Neuronal stem cell (in vitro differentiated cells): ENCODE measurements at places on chromosomes 7 and 10.

- DNase-seq = no peak
These were observed 73.3 kb upstream of the MYL10 start for GRCh38 chr7:101702362-101702850.

DNA sequence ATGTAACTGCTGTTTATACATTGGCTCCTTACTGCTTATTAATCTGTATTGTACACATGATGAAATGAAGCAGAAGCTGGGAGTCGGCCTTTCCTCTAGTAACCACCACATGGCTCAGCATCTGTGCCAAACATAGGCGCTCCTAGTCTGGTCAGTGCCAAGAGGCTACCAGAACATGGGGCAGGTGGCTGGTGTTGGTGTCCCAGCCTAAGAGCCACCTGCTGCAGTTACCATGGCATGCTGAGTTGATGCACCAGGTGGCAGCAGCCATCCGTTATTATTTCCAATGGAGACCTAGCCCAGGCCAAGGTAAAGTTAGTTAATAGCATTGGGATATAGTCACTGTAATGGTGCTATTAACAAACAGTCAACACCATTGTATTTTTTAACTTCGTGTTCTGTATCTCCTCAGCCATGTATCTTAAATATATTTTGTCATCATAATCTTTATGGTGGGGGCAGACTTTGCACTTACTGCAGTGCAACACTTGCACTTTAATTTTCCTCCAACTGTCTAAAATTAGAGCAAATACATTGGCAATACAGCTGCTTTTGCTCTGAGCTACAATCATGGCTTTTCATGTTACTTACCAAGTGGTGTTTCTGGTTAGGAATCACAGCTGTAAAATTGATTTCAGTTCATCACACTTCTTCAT, 33.1 kb downstream of the HBP1 start:
- peak; percentile 8 for DNase-seq

GRCh38 chr10:100621360-100622205, 85.8 kb downstream of the HIF1AN start:
- no peak for DNase-seq

GRCh38 chr7:80411621-80412020, 100.2 kb downstream of the GNAT3 start:
- DNase-seq = no peak

DNA sequence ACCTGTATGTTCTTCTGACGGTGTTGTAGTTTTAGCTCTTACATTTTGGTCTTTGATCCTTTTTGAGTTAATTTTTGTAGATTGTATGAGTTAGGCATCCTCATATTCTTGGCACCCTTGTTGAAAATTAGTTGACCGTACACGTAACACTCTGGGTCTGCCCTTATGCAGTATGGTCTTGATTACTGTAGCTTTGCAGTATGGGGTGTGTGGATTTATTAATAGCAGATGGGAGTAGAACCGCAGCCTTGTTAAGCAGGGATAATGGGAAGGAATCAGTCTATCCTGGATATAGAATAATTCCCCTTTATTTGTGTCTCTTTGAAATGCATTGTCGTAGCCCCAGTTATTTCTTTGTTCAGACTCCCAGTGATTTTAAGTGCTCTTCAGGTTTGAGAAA, 95.5 kb downstream of the UBE3C start:
- DNase-seq = no peak

- no peak for DNase-seq
These were observed 22.6 kb downstream of the TBATA start for GRCh38 chr10:70762441-70763175.

- DNase-seq = no peak
These were observed 528.6 kb upstream of the CELF2 start for GRCh38 chr10:10489076-10489475.

DNA sequence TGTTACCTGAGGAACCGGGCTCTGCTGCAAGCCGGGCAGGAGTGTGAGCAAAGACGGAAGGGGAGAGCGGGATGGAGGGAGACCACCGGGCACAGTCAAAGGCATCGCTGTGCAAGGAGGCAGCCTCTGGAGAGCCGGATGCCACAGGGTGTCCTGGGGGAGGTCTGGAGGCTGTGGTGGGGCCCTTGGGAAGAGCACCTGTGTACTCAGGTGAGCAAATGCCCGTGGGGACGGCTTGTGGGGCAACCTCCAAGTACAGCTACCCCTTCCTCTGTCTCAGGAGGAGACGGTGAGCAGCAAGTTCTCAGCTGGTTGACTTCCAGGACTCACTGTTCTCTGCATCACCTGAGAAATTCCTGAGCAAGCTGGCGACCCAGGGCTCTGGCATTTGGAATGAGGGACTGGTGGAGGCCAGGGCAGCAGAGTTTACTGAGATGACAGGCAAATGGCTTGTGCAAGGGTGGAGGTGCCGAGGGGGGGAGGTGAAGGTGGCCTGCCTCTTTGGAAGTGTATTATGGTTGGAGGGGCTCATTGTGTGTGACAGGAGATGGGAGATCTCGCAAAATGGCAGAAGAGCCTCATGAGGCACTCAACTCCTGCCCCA, 345.2 kb upstream of the SHH start:
- no peak for DNase-seq

GRCh38 chr10:53489335-53490182, 717.0 kb upstream of the MBL2 start:
- DNase-seq = no peak

- DNase-seq = no peak
These were observed 14.7 kb downstream of the GRID2IP start for GRCh38 chr7:6536262-6537260.

DNA sequence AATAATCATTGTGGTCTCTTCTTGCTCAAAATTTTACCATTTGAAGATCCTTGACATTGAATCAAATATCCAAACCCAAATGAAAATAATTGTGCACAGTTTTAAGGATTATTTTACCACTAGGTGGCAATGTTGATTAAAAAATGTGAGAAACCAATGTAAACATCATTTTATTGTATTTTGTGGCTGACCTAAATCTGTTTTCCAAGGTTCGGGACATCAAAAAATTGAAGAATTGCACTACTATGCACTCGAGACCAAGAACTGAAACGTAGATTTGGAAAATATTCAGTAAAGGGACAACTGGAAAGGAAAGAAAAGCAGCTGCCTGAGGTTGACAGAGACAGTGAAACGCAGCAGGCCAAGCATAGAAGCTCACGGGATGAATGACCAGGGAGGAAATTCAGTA, 259.3 kb downstream of the SNX13 start:
- DNase-seq = no peak

DNA sequence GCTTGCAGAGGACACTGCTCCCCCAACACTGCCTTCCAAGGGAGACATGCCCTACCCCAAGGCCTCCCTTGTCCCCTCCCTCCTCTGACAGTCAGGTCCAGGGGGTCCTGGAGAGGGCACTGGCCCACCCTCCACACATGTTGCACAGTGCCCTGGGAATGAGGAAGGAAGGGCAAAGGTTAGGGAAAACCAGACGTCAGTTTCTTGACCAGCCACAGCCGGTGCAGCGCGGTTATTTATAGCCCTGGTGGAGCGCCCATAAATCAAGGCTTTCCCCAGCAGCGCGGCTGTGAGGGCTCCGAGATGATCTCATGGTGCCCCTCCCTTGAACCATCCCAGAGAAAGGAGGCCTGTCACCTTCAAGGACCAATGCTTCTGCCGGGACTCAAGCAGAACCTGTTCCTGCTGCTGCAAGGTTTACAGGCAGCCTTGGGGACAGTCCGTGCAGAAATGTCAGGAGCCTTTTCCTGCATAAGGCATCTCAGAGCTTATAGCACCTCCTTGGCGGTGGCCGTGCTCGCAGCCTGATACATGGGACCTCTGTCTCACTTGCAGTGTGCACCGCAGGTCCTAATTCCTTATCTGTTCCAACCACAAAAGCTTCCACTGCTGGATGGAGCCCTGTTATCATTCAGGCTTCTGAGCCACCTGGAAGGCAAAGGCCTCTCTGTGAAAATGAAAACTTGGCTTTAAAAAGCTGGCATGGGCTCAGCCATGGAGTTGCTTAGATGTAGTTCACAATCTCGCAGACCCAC, 127.3 kb downstream of the LHPP start:
- no peak for DNase-seq

DNA sequence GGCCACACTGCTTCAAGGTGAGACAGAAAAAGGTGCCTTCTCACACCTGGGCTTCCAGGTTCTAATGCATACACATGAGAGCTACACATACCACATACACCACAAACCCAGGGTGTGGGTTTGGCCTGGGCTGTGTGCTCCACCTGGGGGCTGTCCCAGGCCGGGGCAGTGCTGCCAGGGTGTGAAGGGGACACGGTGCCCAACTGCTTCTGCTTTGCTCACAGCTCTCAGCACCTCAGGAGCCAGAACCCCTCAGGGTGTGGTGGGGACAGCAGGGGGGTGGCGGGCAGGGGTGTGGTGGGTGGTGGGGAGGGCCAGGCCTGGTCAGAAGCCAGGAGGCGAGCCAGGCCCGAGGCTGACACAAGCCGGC, 51.1 kb downstream of the TMEM209 start:
- DNase-seq = no peak

DNA sequence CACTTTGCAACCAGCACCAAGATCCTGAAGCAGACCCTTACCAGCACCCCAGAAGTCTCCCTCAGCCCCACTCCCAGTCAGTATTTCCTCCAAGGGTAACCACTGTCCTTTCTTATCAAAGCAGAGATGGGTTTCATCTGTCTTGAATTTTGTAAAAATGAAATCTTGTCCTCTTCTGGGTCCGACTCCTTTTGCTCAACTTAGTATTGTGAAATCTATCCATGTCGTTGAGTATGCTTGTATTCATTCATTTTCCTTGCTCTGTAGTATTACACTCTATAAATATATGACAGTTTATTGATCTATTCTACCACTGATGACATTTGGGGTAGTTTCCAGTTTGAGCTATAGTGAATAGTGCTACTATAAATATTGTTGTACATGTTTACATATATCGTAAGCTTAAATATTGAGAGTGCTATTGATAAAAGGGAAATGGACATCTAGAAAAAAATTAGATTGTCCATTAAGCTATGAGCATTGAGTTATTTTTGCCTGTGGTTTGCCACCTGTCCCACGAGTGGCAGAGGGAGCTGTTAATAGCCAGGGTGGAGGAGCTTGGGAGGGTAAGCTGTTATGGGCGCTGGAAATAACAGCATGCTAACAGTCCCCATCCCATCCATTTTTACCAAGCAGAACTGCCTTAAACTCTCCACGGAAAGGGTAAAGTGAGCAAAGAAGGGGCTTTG, 36.5 kb downstream of the AIFM2 start:
- no peak for DNase-seq

DNA sequence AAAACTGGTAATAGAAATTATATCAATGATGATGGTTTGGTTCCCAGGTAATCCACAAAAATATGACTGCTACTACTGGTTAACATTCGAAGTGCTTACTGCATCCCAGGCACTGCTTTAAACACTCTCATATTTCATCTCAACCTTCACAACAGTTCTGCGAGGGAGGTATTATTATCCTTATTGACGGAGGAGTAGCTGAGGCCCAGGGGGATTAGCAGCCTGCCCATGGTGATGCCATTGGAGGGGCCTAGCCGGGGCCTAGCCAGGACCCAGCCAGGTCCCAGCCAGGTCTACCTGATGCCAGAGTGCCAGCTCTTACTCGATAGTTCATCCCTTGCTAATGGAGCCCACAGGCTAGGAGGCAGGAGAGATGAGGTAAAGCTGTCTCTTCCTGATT, 217.1 kb downstream of the FAM107B start:
- no peak for DNase-seq

- no peak for DNase-seq
These were observed 53.0 kb upstream of the SEPHS1 start for GRCh38 chr10:13401142-13401541.

DNA sequence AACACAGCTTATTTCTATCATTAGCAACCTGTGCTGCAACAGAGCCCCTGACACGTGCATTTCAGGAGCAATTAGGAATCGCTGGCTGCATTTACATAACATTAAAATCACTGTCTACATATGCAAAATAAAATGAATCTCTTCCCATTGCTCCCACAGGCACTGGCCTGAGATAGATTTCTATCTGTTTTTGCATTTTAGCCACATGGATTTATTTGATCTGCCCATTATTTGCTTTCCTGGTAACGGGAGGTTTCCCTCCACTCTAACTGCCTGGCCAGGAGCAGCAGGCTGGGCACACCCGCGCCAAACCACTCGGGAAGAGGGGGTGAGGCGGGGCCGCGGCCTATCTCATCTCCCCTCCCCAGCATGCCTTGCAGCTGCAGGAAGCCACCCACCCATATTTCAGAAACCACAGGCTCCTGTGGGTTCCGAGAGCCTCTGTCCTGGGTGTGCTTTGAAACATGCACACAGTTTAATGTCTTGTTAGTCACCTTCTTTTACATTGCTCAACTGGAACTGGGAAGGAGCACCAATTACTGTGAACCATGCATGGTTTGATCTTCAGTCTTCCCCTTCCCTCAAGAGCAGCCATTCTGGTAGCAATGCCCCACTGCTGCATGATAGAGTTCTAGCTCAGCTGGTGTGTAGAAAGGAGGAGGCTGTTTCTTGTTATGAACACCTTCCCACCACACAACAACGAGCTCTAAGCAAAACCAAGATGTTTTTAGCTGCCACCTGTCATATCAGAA, 37.7 kb upstream of the IKZF1 start:
- no peak for DNase-seq

- DNase-seq = no peak
These were observed 46.3 kb downstream of the EGFR start for GRCh38 chr7:55065079-55065478.

GRCh38 chr10:114526126-114526503, 121.8 kb upstream of the AFAP1L2 start:
- no peak for DNase-seq

DNA sequence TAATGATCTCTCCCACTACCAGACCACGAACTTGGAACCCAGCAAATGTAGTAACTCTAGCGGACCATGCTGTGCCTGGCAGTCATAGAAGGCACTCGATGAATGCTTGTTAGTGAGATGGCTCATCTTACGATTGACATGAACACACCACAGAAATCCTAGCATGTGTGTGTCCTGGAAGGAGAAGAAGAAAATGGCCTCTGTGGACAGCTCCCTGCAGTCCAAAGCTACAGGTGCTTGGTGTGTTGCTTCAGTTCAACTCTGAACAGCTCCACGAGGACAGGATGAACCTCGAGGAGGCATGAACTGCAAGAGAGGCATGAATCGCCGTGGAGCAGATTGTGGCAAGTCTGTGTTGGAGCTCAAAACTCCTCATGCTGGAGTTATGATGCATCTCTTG, 93.5 kb downstream of the KLF6 start:
- DNase-seq = no peak
